ENCODE measurements at places on chromosomes 2 and 18. TPM values are rescaled to one million over a fixed set of nuclear protein-coding genes. Genes with fewer than 3 reads are reported as not detected.

ARHGAP28 gene
- total RNA-seq: not detected

ACADL gene
- 1.0 TPM for total RNA-seq

TNFAIP6 gene
- 1.7 TPM for total RNA-seq

IL36RN gene
- 0.12 TPM for total RNA-seq

DNA sequence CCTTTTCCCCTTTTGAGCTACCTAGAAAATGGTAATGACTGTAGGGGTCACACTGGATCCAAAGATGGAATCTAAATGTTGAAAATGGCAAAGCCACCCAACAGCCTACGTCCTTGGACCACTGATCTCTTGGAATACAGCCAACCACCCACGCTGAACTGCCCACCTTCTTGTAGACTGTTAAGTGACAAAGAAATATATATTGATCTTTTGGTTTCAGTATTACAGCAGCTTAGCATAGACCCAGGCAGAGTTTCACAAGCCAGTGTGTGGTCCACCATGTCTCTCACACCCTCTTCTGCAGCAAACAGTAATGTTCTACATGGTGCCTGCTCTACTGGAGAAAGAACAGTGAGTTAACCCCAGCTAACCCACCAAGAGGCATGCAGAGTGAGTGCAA lies 20.2 kb downstream of the CACNB4 start:
- no peak for DNase-seq

DNA sequence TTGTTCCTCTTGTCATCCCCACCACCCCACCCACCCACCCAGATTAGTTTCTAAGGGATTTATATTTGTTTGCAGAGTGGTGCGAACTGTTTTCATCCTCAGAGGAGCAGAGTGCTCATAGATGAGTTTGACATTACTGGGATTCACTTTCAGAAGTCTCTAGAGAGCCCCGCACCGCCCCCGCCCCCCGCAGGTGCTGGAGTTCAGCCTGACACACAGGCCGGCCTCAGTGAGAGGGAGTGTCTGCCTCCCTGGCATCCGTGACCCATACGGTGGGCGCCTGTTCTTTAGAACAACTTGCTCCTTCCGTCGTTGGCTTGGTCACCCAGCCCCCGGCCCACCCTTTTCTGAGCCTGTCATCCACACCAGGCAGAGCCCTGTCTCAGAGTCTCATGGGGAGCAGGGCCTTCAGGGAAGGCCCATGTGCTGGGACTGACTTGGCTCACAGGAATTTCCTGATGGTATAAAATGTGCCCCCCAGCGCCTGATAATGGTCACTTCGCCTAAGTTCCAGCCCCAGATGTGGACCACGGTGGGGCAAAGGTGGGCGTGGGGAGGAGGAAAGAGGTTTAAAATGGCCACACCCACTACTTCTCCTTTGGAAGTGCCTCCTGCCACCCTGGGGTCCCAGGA lies 44.3 kb downstream of the HPCAL1 start:
- DNase-seq: no peak

DNA sequence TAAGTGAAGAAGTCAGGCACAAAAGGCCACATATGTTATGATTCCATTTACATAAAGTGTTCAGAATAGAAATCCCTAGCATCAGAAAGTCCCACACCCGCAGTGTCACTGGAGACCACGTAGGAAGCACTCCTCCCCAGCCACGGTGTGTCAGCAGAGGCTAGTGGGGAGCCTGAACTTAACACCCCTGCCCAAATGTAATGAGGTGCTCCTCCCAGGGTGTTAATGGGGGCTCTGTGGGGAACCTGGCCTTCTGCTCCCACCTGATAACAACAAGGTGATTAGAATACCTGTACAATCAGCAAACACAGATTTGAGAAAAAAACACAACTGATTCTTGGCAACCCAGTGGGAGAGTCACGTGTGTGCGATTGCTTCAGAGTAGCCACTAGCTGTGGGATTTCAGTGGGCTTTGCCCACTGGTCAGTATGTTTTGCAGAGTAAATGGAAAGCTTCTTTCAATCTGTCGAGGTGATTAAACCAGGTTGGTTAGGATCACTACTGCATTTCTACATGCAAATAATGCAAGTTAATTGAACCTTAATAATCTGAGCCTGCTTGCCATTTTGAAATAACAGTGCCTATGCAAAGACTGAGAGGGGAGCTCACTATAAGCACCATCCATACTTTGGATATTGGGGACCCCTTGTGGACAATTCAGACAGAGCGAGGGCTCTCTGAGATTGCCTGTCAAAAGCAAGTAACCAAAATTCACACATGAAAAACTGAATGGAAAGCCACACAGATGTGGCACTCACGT lies 20.6 kb upstream of the ATRAID start:
- DNase-seq: peak; percentile 59

- DNase-seq: peak; percentile 46
Observed at GRCh38 chr2:23375448-23375847, 9.5 kb upstream of the KLHL29 start.

GRCh38 chr2:224392545-224392944 lies 9.4 kb downstream of the FAM124B start:
- no peak for DNase-seq

DNA sequence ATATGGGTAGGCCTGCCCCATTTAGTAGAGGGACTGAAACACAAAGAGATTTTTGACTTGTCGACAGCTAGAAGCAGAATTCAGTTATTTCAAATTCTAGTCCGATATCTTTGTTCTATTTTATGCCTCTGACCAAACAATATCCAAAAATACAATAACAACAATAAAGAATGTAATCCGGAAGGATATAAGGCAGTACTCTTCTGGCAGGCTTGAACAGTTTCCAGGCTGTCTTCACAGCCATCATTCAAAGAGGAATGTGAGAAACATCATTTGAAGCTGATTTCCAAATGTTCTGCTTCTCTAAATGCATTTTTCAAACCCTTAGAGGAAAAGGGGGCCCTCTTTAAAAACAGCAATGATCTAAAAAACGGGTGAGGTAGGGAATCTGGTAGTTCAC lies 36.7 kb upstream of the SPTBN1 start:
- DNase-seq: no peak

DNA sequence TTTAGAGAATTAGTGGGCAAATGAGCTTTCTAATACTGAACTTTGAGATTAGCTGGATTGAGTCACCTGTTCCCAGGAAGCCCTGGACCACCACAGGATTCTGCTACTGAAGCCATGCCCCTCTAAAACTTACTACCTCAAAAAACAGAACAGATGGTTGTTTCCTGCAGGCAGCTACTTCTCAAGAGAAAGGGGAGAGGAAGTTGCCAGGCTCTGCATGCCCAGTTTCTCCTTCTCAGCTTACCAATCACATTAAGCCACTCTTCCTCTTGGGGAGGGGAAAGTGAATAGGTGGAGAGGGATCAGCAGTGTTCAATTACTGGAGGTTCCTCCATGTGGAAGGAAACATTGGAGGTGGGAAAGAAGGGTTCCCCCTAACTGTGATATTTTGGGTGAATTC lies 24.9 kb upstream of the C1GALT1C1L start:
- no peak for DNase-seq

- peak; percentile 28 for DNase-seq
Observed at GRCh38 chr18:21439431-21439846, 161.1 kb downstream of the ESCO1 start.

DNA sequence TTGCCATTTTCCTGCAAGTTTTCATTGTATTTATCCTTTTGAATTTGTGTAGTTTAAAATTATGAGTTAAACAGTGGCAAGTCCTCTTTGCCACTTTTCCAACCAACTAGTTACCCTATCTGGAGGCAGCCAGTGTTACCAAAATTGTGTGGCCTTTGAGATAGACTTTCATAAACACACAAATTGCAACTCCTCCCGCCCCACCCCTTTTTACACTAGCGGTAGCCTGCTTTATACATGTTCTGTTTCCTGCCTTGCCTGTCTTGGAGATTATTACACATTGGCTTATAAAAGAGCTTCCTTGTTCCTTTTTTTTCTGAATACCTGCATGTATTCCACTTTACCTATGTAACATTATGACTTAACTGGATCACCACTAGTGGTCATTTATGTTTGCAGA lies 56.5 kb downstream of the RPIA start:
- DNase-seq: no peak

GRCh38 chr18:7545734-7546133 lies 21.4 kb upstream of the PTPRM start:
- DNase-seq: no peak

- DNase-seq: no peak
Observed at GRCh38 chr2:36032046-36032445, 323.5 kb upstream of the CRIM1 start.

GRCh38 chr2:220417503-220417902 lies 790.1 kb downstream of the SLC4A3 start:
- no peak for DNase-seq

GRCh38 chr2:233413559-233414272 lies 59.4 kb downstream of the DGKD start:
- DNase-seq: peak; percentile 88

- no peak for DNase-seq
Observed at GRCh38 chr2:18610090-18610489, 20.7 kb upstream of the NT5C1B start.

- DNase-seq: no peak
Observed at GRCh38 chr18:35581898-35582641, 530 bp downstream of the GALNT1 start.

- no peak for DNase-seq
Observed at GRCh38 chr18:10259901-10260300, 194.5 kb upstream of the APCDD1 start.

GRCh38 chr2:199744724-199745123 lies 106.3 kb downstream of the FTCDNL1 start:
- no peak for DNase-seq

GRCh38 chr2:218282173-218282991 lies 9.9 kb downstream of the TMBIM1 start:
- DNase-seq: peak; percentile 93

All from Calu3 (cell line).